Activated CD8-positive, alpha-beta memory T cell treated with anti-CD3 and anti-CD28 coated beads for 1 hour (primary cell): ENCODE measurements at places on chromosomes 12 and 14.

GRCh38 chr12:25100194-25101091 lies 94.5 kb downstream of the DNAI7 start:
- no peak for DNase-seq

GRCh38 chr14:66383771-66384170 lies 102.4 kb upstream of the CCDC196 start:
- no peak for DNase-seq

DNA sequence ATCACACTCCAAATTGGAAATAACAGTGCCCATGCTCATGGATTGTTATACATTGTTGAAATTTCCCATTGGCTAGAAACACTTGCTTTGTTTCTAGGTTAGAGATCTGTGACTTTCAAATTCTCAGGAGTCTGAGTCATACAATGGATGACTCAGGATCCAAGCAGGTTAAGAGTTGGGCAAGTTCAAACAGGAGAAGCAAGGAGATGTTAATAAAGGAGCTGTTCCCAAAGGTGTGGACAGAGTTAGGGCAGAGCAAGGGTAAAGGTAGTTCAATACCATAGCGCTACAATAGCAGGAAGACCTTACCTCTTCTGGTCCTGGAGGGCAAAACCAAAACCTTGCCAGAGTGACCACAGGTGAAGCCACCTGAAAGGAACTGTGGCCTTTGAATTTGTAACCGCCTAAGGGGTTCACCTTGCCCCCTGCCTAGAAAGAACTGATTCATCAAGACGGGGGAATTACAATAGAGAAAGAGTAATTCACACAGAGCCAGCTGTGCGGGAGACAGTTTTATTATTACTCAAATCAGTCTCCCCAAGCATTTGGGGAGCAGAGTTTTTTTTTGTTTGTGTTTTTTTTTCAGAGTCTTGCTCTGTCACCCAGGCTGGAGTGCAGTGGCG lies 4.2 kb upstream of the AMN1 start:
- no peak for DNase-seq

DNA sequence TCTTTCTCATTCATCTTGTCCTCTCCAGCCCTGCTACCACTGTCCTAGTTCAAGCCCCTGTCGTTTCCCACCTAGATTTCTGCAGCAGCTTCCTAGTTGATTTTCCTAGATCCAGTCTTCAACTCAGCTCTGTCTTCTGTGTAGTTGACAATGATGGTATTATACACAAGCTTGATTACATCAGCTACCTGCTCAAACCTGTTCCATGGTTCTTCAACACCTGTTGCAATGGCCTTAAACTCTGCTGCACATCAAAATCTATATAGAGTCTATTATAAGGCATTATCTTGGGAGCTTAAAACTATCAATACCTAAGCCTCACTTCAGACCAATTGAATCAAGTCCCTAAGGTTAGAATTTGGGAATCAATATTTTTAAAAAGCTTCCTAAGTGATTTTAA lies 71.7 kb upstream of the PELI2 start:
- DNase-seq, result no peak

GRCh38 chr12:39581592-39581991 lies 38.0 kb downstream of the ABCD2 start:
- DNase-seq, result no peak

DNA sequence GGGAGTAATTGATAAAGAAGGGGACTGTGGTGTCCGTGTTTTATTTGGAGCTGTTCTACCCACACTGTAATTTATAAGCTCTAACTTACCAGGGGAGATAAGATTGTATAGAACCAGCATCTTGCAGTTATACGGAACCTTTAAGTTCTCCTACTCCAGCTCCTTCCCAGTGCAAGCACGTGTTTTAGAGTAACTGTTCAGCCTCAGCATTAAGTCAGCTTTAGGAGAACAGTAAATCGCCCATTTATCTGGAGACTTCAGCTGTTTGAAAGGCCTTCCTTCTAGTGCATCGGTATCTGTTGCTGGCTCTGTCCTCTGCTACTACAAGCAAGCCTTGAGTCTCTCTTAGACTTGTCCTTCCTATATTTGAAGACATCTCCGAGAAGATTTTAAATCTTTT lies 95.6 kb downstream of the ETV6 start:
- DNase-seq, result no peak

DNA sequence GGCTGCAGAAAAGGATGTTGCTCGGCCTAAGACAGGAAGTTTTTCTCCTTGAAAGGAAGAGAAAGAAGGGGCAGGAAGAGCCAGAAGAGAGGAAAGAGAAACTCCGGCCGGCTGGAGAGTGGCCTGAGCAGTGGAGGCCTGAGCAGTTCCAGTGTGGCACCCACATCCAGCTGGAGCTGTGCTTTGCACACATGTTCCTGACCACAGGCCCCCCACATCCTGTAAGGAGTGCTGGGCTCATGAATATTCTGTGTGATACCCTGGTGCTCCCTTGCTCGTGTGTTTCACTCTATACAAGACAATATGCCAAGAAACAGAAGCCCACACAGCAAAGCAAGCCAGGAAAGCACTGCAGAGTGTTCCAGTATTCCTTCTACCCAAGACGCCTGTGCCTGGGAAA lies 27.1 kb downstream of the POLE start:
- DNase-seq, result no peak

DNA sequence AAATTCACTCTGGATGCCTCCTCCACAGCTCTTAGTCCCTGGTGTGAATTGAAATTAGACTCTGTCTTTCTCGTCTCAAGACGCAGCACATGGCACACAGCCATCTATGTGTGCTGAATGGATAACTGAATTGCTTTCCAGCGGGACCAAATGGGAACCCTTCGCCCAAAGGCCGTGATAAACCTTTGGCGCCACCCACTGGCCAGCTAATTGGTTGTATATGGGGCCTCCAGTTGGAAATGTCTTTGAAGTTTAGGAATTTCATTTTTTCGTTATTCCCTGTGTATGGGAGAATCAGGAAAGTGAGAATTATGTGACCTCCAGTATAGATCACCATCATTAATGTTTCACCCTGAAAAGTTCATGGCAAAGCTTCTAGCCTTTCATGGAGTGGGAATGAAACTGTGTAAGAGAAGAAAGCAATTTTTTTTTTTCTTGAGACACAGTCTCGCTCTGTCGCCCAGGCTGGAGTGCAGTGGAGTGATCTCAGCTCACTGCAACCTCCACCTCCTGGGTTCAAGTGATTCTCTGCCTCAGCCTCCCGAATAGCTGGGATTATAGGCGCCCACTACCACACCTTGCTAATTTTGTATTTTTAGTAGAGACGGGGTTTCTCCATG lies 9.8 kb upstream of the HSP90AA1 start:
- peak; percentile 65 for DNase-seq

GRCh38 chr12:62128175-62128975 lies 131.8 kb upstream of the USP15 start:
- DNase-seq, result no peak

DNA sequence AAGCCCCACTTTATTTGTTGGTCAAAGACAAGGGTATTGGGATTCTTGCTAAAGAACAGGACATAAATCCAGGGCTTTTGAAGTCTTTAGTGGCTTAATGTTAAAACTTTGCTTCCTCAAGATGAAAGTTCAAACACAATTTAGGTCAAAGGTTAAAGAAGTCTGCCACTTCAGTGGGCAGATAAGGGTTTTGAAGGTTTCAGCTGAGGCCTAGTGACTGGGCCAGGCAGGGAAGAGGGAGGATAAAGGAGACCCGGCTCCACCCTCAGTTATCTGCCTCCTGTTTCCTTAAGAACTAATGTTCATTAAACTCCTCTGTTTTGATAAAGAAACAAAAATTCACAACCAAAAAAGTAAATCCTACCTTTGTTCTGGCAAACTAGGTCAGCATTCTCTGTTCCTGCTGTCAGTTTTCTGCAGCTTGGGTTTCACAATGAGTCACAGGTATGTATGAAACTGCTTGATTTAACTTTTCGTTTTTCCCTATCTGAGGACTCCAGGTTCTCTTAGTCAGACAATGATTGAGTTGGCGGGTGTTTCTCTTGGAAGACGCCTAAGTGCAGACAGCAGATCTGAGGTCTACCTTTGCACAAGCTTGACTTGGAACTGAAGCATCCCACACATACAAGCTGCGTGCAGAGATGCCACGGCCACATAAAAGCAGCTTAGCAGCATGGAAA lies 208.3 kb downstream of the EXOC5 start:
- no peak for DNase-seq

GRCh38 chr12:93572712-93573551 lies 457 bp downstream of the SOCS2 start:
- no peak for DNase-seq

- DNase-seq, result no peak
These were observed 22.2 kb downstream of the TMEM63C start for GRCh38 chr14:77203611-77204458.

GRCh38 chr14:77376771-77377501 lies at the start of the genes SAMD15 and TMED8:
Gene SAMD15 (plus strand): TSS chr14:77377379. CDS start chr14:77377419, 40 bp downstream.
Gene TMED8 (minus strand): TSS chr14:77377094. CDS start chr14:77377053, 41 bp downstream.
- peak; percentile 57 for DNase-seq

- DNase-seq, result no peak
These were observed 11.3 kb upstream of the SCFD1 start for GRCh38 chr14:30610787-30611343.
